ENCODE measurements at places on chromosomes 13 and 19.

- no peak for DNase-seq
These were observed 732.8 kb upstream of the SLC10A2 start for GRCh38 chr13:103799028-103799427.

DNA sequence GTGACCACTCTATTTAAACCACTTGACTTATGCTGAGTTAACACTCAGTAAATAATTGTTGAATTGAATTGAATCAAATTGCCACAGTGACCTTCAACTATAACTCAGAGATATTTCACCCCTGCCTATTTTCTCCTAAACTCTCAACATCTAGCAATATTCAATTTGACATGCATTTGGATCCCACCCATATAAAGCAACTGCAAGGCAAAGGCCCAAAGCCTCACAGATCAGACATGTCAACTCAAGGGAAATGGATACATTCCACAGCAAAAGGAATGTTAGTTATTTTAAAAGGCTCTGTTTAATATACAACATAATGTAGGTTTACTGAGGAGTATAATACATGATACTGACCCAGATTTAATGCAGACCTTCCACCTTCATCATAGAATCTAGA, 107.4 kb downstream of the KCTD12 start:
- no peak for DNase-seq

- DNase-seq = no peak
These were observed 333.2 kb downstream of the FOXO1 start for GRCh38 chr13:40333226-40333625.

DNA sequence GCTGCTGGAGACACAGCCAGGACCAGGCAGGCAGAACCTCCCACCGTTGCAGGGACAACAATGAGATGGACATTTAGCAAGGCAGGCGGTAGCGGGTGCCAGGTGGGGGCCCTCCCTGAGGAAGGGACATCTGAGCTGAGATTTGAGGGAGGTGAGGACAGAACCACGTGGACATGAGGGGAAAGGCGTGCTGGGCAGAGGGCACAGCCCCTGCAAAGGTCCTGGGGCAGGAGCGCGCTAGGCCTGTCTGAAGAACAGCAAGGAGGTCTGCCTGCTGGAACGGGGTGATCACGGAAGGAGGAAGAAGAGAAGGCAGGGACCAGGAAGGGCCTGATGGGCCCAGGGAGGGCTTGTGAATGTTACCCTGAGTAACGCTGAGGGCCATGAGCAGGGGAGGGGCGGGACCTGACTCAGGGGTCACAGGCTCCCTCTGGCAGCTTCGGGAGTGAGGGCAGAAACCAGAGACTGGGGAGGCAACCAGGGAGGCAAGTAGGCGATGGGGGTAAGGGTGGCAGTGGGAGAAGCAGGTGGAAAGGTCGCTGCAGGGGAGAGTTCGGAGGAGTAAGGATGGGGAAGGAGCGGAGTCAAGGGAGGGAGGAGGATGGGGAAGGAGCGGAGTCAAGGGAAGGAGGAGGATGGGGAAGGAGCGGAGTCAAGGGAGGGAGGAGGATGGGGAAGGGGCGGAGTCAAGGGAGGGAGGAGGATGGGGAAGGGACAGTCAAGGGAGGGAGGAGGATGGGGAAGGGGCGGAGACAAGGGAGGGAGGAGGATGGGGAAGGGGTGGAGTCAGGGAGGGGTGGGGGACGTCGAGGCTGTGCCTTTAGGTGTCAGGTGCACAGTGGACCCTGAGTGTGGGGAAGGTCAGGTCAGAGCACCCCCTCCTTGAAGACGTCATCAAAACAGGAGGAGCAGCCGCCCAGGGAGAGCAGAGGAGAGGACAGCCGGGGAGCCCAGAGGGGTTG, 15.7 kb upstream of the B3GNT3 start:
- DNase-seq = no peak

DNA sequence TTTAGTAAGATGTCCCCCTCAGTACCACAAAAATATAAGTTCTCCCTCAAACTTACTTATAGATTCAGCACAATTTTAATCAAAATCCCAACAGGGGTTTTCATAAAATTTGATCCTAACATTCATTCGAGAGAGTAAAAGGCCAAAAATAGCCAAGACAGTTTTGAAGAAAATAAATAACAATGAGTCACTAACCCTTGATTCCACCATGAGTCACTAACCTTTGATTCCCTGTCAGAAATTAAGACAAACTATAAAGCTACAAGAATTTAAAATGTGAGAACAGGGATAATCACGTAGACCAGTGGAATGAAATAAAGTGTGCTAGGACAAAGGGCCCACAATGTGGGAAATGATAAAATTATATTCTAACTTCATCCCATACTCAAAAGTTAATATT, 320.3 kb downstream of the SUCLA2 start:
- DNase-seq = no peak

DNA sequence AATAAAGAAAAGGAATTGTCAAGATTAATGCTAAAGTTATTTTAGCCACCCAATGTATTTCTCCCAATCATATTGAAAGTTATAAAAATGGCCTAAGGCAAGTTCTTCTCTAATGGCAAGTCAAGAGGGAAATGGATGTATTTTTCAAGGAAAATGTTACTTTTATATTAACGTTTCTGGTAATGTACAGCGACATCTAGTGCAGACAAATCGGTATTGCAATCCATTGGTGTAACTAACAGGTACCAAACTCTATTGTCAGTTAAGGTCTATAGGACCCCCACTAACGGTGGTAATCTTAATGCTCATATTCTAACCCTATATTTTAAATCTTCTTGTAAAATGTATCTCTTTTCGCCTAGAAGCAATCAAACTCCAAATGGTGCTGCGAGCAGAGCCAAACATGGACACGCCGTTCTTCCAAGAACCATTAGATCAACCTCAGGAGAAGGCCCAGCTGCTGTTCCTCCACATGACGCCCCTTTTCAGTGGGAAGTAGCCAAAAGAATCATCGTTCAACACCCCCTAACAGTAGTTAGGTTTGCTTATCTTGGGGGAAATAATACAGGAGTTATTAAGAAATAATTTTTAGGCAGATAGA, 98.5 kb upstream of the PABPC3 start:
- DNase-seq = no peak

- no peak for DNase-seq
These were observed 13.8 kb downstream of the METTL21C start for GRCh38 chr13:102680842-102681740.

DNA sequence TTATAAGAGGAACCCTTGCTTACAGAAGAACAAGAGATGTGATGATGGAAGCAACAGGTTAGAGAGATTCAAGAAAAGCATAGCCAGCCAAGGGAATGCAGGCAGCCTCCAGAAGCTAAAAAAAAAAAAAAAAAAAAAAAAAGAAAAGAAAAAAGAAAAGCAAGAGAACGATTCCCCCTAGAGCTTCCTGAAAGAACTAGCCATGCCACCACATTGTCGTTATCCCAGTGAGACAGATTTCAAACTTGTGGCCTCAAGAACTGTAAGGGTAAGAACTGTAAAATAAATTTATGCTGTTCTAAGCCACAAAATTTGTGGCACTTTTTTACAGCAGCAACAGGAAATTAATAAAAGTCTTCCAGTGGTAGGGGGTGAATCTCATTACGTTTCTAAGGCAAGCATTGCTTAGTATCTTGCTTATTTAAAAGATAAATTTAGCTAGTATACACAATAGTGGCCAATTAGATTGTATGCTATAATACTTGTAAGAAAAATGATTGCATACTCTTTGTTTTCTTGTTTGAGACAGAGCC, 21.8 kb downstream of the RFXAP start:
- no peak for DNase-seq

DNA sequence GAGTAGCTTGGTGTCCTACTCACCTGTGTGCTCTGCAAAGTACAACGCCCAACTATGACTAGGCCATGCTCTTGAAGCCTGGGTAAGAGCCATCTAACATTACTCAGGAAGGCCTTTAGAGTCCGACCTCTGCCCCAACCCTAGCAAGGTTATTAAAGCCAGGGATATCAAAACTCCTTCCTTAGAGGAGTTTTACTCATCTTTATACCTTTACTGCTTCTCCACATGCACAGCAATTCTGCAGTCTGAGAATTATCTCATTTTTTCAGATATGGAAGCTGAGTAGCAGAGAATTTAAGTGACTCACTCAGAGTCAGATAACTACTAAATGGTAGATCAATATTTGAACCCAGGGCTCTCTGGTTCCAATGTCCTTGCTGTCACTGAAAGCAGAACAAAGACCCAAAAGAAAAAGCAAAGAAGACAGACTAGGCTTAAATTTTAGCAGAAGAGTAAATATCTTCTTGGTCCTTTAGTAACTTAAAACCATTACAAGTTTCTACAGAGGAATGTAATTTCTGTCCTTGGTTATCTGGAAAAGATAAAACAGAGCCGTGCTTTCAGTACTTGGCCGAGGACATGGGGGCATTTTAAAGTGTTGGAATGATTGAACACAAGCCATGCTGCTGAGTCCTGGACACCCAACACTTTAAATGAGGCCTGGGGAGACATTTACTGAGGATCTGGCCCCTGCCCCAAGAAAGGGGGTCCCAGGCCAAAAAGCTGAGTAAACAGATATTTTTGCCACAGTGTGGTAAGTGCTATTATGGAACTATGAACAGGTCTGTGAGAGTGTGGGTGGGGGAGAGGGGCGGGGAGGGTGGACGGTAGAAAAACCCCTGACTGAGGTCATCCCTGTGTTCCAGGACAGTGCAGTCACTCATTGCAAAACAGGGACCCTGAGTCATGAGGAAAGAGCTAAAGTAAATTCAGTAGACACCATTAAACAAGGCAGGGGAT, 18.4 kb upstream of the KPNA3 start:
- DNase-seq = no peak

GRCh38 chr13:20241593-20241992, 9.5 kb upstream of the GJB6 start:
- DNase-seq = no peak

GRCh38 chr19:51701468-51702100, 8.5 kb downstream of the SPACA6 start:
- no peak for DNase-seq

GRCh38 chr13:106318941-106319411, 216.5 kb downstream of the EFNB2 start:
- no peak for DNase-seq
